ENCODE measurements at places on chromosomes 6 and 20. TPM values are rescaled to one million over a fixed set of nuclear protein-coding genes. Genes with fewer than 3 reads are reported as not detected.

Gene KHDC1L
- total RNA-seq: not detected

Gene VSX1
- not detected for total RNA-seq

Gene SYCP2
- 0.69 TPM for total RNA-seq

Gene APOBEC2
- total RNA-seq: not detected

Gene CBLN4
- total RNA-seq: not detected

Gene BLTP3A
- total RNA-seq: 9.4 TPM

Gene GDAP1L1
- not detected for total RNA-seq

Gene ULBP3
- 8.4 TPM for total RNA-seq

Gene TAF4
- total RNA-seq: 14.1 TPM

Gene PNISR
- total RNA-seq: 27.9 TPM

Gene SULF2
- total RNA-seq: 158 TPM

Gene CASS4
- not detected for total RNA-seq

DNA sequence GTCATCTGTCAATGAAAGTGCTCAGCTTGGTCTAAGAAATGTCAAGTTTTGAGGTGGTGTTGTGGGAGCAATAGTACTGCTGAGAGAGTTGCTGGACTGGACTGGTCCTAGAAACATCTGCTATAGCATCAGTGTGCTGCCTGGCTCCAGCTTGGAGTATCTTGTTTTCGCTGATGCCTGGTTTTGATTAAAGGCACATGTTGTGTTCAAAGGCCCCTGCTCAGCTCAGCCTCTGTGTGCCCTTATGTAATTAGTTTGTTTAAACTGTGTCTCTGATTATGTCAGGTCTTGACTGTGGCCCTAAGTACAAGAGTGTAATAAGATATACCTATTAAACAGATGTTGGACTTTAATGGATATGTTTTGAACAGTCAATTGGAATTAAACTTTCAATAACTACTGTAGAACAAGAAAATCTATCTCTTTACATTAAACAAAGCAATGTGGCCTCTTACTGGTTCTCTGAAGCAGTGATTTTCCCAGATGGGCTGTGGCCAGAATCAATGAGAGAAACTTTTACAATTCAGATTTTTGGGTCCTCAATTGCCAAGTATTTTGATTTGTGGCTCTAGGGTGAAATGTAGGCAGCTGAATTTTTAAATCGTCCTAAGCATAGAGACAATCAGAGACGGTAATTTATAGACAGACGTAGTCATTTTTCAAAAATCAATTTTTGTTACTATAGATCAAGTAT, 668.2 kb downstream of the DHX35 start:
- DNase-seq: no peak

DNA sequence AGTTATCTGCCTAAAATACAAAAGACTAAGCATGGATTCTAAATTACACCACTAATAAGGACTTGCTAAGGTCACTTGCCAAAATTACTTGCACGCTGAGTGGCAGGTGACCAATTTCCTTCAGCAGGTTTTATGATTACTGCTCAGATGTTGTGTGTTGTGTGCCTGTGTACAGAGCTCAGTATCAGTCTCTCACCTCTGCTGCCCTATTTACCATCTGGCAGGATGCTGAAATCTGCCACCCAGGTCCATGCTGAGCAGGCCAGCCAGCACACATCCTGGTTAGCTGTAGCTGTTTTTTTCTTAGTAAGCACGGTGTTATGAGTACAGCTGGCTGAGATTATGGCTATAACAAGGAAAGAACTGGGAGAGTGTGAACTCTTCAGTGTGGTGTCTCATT, 34.0 kb downstream of the ELOVL4 start:
- DNase-seq: no peak

GRCh38 chr6:38021029-38021428, 201.5 kb downstream of the ZFAND3 start:
- DNase-seq: no peak

DNA sequence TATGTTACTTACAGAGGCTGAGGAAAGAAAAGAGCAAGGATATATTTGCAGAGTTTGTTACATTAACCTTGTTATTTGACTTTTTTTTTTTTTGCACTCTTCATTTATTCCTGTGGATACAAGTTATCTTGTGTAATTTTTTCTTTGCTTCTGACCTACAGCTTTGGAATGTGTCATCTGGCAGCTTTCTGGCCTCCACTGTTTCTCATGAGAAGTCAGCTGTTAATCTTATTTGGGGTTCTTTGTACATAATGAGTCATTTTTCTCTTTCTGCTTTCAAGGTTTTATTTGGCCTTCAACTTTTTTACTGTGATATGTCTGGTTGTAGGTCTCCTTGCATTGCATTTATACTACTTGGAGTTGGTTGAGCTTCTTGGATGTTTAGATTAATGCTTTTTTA, 333.4 kb downstream of the SMOC2 start:
- no peak for DNase-seq

GRCh38 chr6:87102151-87102621, 7.3 kb upstream of the CGA start:
- no peak for DNase-seq

DNA sequence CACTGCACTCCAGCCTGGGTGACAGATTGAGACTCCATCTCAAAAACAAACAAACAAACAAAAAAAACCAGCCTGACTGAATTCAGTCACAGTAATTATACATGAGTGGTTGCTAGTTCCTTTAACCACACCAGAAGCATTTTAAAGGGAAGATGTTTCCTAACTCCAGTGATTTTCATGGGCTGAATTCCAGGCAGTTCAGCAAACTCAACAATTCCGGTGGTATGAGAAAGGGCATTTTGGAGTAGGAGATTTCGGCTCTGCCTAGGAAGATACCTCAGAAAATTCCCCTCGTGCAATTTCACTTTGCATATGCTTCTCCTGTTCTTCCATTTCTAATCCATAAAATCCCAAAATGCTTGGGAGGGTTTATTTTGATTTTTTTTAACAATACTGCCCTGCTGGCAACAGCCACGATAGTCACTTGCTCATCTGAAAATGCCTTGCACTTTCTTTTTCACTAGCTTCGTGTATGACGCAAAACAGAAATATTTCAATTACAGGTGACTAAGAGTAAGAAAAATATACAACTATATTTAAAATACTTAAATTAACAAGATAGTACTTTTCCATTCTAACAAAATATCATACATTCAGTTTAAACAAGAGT, 48.3 kb upstream of the IPCEF1 start:
- DNase-seq: no peak

DNA sequence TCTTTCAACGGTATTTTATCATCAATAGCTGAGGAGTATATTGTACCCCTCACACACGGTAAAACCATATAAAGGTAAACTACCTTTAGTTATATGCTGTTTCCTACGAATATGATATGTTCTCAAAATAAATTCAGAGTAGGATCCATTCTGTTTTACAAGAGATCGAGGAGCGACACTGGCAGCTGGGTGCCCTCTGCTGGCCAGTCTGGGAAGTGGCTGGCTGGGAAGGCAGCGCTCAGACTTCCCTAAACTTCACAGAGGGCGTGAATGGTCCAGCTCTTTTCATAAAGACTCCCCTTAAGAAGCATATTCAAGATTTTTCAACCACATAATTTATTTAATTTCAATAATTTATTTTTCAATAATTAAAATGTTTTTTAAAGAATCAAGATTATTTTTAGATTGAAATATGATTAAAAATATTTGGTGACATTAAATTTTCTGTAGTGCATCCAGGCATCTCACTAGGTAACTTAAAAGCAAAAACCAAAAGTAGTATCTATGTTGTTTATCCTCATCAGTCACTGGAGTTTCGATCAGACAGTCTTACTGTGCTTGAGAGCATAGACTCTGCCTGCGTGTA, 187.5 kb upstream of the PDE10A start:
- DNase-seq: peak; percentile 77

DNA sequence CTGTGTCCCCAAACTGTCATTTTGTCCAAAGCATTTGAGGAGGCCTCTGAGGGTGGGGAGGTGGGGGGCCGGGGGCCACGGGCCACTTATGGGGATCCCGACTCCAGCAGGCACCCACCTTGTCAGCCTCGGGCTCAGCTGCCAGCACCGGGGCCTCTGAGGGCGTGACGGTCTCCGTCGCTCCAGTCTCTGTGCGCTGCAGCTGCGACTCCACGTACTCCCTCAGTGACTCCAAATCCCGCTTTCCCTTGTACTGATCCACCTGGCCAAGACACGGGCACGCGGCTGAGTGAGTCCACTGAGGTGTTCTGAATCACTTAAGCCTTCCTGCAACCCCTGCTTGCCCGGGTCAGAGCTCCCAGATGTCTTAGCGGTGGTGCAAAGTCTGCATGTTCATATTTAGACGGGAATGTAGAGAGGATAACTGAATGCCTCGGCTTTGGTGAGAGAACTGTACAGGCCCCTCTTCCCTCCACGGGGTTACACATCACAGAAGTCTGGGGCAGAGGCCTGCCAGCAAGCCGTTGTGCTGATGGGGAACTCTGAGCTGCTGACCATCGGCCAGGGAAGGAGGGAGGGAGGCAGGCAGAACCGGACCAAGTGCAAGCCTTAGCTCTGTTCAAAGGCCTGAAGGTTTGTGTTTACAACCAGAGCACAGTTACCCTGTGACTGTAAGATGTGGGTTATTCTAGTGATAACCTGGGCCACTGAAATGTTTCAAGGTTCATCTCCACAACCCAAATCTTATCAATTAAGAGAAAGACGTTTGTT, 21.8 kb downstream of the TXNDC5 start:
- no peak for DNase-seq

DNA sequence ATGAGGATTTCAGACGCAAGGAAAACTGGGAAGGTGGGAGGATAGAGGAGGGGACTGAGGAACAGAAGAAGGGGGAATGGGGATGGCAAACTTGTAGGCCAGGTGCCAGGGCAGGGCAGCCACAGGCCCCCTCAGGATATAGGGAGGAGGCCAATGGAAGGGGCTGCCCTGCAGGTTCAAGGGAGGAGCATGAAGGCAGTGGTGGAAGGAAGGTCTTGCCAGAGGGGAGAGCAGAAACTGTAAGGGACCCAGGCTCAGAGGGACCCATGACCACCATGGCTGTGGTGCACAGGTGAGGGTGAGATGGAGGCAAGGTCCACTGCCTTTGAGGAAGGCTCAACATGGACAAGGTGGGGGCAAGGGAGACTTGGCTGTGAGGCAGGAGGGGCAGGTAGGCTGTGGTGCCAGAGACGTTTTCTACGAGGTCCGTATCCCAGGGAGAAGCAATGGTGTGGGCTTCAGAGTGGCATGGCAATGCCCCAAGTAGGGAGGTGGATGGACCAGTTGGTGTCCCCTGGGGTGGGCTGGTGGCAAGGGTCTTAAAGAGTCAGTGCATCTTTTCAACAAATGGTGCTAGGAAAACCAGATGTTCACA, 22.7 kb downstream of the HLA-F start:
- DNase-seq: no peak

DNA sequence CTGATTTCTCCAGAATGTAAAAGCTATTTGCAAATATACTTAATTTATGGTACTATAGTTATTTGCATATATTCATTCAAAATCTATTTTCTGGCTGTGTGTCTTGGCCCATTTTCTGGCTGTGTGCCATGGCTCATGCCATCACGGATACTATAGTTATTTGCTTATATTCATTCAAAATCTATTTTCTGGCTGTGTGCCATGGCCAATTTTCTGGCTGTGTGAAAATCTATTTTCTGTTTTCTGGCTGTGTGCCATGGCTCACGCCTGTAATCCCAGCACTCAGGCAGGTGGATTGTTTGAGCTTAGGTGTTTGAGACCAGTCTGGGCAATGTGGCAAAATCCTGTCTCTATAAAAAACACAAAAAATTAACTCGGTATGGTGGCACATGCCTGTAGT, 28.9 kb upstream of the RIPK1 start:
- DNase-seq: no peak

GRCh38 chr20:62159052-62159451, 15.5 kb downstream of the SS18L1 start:
- DNase-seq: no peak

DNA sequence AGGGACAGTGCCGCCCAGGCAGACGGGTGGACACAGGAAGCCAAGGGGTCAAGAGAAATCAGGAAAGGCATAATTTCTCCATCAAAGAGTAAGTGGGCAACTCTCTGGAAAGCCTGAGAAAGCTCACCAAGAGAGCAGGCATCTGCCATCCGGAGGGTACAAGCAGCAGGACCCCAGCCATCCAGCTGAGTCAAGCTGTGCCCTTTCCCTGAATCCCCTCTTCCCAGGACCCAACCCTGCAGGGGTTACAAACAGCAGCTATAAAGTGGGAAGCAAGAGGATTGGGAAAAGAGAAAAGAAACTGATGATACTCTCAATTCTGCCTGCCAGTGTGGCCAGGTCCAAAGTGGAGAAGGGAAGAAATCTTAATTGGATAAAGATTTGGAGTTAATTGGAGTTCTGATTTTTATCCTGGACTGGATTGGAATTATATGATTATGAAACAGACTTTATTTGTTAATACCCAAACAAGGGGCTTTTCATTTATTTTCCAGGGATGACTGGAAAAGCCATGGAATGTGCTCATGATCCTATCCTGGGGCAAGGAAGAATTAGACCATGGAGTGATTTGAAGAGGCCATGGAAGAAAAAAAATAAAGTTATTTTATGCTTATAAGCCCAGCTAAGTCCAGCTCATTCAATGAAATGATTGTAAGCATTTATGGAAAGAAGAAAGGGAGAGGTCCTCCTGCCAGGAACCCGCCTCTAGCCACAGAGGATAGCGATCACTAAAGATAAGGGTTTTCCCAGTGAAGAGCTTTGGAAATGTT, 34.9 kb downstream of the NHLRC1 start:
- no peak for DNase-seq

DNA sequence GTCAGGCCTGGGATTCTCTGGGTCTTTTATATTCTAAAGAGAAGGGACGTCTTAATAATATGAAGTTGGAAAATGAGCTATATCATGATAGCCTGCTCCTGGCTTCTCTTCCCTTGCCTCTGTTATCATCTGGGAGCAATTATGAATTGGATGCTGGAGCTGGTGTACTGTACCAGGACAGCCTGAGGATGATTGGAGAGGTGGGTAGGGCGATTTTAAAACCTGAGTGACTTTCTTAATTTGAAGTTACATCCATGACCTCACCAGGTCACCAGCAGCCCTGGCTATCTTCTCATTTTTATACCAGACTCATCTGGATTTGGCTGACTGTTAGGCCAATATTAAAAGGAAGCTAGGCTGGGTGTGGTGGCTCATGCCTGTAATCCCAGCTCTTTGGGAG, 317.6 kb downstream of the CLIC5 start:
- DNase-seq: no peak

DNA sequence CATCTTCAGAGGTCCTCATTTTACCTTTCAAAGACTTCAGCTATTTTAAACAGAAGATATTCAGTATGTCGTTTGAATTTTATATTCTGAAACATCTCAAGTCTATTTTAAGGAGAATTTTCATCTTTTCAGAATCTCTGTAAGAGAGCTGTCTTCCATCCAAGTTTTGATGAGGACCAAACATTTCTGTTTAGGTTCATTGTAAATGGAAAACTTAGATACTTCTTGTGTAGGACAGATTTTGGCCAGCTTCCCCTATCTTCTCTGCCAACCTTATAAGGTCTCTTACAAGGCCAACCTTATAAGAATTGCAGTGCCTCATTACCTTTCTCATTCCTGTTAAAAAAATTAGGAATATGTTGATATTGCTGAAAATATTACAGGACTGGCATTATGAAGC, 88.1 kb downstream of the AKAP7 start:
- no peak for DNase-seq

All from HT-29 (cell line).